Umbilical cord (tissue), 2 donors: ENCODE measurements at places on chromosomes 1 and 21. TPM values are rescaled to one million over a fixed set of nuclear protein-coding genes. Genes with fewer than 3 reads are reported as not detected.

- no peak for DNase-seq
Observed at GRCh38 chr1:230743899-230744298, 3.3 kb upstream of the CAPN9 start.

DNA sequence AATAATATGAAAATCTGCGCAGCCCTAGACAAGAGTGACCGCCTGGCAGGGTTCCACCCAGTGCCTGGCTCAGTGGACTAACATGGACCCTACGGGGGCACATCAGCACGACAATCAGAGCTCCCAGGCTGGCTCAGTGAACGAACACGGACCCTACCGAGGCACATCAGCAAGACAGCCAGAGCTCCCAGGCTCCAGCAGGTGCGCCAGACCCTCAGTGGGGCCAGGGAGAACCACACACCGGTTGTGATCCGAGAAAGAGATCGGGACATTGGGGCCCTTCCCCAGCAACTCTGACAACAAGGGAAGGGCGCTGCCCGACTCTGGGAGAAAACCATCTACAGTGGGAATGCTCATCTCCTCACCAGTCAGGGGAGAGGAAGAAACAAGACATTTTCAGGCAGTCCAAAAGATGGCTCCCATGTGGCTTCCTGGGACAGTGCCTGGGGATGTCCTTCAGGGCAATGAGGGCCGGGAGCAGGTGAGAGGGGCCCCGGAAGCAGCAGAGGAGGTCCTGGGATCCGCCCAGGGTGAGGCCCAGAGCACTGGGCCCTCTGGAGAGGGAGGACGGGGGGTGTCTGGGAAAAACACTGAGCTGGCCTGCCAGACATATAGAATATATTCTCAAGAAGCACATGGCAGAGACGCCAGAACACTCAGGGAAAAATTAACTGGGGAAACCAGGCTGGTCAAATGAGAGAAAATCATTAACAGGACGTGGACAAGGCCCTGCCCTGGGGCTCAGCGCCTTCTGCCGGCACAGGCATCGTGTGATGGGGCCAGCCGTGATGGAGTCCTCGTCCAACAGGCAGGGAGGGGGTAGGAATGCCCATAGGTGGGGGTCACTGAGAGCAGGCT, 4.8 kb downstream of the ARHGEF16 start:
- no peak for DNase-seq

DNA sequence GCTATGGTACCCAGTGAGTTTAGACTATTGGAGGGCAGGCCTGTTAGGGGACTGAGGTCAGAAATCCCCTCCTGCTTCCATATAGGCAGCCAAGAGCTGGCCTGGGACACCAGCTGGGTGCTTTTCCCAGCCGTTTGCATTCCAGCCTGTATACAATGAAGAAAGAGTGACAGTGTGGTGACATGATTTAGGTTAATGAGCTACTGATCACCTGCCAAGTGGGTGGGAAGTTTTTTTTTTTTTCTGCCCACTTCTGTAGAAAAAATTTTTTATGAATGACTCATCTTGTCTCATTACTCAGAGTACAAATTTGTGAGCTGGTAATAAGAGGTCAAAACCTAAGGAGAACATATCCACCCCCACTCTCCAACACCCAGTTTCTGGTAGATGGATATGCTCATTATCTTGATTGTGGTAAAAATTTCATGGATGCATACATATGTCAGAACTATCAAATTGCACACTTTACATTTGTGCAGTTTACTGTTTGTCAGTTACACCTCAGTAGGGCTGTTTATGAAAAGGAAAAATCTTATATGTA, 16.4 kb upstream of the CGN start:
- no peak for DNase-seq

MMP23B gene
- total RNA-seq = 249 TPM

LRRC40 gene
- 17.1 TPM for total RNA-seq

NEK2 gene
- 3.1 TPM for total RNA-seq
